ENCODE measurements at places on chromosomes 7 and 10.

GRCh38 chr7:47460251-47460989 is 121.5 kb downstream of the TNS3 start:
- no peak for DNase-seq

DNA sequence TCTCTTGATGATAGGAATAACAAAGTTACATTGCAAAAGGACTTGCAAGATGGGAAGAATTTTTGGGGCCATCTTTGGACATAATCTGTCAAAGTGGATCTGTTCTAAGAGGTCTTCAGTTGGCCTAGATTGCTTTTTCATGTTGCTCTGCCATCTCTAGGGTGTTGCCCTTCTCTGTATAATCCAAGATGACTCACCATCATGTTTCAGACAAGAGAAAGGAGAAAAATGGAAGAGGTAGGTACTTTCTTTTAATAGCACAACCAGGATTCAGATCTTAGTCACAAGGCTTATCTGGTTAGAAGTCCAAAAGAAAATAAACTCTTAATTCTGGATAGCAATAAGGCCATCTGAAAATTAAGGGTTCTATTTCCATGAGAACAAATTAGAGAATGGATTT is 38.7 kb upstream of the FOXP2 start:
- DNase-seq, result no peak

DNA sequence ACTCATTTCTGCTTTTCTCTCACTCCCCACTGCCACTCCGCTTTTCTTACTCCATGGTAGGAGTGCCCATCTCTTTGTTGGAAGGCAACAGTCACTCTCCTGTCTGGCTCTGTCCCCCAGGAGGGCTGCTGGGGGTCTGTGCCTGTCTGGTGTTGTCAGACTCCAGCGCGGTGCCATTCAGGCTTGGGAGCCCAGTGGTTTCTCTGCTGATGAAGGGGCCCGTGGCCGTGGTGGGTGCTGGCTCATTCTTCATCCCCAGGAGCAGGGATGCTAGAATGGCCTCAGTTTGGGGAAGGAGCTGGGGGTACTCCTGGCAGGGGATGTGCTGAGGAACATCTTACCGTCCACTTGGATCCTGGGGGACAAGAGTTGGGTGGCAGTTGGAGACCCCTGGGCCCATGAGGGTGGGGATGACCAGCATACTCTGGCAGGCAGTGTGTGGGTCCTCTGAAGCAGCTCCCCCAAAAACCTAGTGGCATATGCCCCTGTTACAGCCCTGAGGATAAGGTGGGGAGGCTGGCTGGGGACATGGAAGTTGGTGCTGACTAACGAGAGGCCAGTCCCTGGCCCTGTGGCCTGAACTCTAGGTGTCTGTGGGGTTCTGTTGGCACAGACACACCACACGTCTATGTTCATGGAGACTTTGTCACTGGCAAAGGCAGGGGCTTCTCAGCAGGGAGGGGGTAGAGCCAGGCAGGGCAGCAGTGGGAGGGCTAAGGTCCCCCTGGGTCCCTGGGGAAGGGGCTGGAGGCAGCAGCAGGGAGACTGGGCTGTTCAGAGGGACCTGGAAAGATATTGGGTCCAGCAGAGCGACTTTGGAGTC is 102.8 kb upstream of the RET start:
- no peak for DNase-seq

- no peak for DNase-seq
These were observed 813.2 kb upstream of the AUTS2 start for GRCh38 chr7:68785036-68785435.

DNA sequence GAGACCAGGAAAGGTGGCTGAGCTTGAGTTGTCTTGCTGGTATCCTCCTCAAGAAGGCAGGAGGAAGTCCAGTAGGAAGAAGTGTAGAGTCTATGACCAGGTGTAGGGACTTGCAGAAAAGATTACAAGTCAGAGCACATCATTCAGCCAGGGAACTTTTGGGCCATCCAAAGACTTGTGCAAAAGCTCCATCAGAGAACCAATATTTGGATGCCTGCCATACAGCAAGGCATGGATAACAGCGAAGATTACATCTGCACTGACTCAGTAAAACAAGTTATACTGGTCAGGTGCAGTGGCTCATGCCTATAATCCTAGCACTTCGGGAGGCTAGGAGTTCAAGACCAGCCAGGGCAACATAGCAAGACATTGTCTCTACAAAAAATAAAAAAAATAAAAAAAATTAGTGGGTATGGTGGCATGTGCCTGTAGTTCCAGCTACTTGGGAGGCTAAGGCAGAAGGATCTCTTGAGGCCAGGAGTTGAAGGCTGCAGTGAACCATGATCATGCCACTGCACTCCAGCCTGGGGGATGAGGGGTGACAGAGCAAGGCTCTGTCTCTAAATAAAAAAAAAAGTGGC is 13.2 kb upstream of the NMT2 start:
- no peak for DNase-seq

GRCh38 chr7:1794888-1795542 is 124.9 kb downstream of the ELFN1 start:
- DNase-seq, result no peak

DNA sequence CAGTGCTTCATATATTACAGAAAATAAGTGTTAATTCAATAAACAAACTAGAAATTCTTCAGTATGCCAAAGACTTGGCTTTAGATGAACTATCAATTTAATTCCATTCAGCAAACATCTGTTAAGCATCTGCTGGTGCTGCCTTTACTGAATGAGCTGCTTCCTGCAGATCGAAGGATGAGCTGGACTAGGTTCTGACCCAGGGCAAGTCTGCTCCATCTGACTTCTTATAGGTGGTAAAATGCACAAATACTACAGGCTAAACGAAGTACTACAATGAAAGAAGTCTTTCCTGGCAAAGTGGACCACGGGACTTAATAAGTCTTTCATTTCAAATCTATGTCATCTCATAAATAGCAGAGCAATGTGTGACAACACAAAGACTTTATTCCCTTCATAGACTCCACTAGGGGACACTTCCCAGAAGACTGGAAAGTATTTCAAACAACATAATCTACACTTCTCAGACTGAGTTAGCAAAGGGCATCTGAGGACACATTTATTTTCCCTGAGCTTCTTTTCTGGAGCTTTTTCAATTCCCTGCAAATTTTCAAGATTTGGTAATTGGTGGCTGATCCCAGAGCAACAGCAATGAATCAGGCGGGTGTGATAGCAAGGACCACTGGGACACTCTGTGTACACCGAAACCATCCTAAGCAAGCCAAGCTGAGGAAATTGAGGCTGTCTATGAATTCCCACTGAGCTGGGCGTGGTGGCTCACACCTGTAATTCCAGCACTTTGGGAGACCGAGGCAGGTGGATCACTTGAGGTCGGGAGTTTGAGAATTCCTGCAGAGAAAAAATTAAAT is 108.9 kb upstream of the FRMD4A start:
- no peak for DNase-seq

- no peak for DNase-seq
These were observed 22.4 kb upstream of the FGL2 start for GRCh38 chr7:77222065-77222464.

DNA sequence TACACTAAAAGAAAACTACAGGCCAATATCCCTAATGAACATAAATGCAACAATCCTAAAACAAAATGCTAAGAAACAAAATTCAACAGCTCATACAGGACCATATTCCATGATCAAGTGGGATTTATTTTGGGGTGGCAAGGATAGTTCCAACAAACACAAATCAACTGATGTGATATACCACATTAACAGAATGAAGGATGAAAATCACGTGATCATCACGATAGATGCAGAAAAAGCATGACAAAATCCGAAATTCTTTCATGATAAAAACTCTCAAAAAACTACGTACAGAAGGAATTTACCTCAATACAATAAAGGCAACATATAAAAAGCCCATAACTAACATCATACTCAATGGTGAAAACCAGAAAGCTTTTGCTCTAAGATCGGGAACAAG is 124.0 kb downstream of the RELN start:
- DNase-seq, result no peak

DNA sequence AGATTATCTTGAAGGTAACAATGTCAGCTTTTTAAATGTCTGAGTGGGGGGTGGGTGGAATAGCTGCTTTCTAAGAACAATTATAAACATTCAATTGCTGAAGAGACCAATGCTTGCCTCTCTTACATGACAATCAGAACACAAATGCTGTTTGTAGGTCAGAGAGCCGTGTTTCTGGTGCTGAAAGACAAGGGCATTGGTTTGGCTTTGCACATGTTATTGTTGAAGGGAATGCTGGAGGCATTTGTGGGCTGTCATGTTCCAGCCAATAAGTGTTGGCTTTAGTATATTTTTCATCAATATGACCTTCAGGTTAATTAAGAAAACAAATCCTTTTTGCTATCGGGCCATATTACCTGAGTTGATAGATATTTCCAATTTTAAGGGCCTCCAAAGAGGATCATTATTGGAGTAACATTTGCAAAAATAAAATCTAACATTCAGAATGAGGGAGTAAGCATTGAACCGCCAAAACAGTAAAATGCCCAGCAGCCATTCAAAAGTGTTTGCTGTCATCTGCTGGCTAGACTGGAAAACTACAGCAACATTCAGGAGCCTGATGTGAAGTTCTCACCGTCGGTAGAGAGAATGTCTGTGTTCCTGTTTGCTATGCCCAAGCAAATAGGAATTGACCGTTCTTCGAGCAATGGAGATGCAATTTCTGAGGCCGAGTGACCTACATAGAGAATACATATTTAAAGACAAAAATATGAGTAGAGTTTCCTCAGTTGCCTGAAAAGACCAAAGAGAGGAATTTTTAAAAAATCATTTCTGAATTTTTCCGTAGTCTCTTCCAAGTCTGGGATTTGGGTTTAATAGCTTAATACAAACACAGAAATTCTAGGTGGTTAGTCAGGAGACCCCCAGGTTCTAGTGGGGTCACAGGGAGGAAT is 118.9 kb downstream of the APBB1IP start:
- no peak for DNase-seq

DNA sequence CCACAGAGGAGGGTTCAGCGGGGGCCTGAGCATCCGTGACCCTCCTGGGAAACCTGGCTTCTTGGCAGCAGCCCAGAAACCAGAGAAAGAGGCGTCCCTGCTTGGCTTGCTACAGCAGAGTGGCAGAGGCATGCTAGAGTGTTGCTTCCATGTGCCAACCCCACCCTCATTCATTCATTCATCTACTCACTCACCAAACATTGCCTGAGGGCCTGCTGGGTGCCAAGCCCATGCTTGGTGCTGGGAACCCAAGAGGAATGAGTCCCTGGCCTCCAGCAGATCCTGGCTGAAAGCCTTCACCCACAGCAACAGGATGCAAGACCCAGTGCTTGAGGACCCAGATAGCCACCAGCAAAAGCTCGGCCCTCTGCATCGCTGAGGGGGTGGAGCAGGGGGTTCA is 129.0 kb downstream of the CDH23 start:
- DNase-seq, result no peak

DNA sequence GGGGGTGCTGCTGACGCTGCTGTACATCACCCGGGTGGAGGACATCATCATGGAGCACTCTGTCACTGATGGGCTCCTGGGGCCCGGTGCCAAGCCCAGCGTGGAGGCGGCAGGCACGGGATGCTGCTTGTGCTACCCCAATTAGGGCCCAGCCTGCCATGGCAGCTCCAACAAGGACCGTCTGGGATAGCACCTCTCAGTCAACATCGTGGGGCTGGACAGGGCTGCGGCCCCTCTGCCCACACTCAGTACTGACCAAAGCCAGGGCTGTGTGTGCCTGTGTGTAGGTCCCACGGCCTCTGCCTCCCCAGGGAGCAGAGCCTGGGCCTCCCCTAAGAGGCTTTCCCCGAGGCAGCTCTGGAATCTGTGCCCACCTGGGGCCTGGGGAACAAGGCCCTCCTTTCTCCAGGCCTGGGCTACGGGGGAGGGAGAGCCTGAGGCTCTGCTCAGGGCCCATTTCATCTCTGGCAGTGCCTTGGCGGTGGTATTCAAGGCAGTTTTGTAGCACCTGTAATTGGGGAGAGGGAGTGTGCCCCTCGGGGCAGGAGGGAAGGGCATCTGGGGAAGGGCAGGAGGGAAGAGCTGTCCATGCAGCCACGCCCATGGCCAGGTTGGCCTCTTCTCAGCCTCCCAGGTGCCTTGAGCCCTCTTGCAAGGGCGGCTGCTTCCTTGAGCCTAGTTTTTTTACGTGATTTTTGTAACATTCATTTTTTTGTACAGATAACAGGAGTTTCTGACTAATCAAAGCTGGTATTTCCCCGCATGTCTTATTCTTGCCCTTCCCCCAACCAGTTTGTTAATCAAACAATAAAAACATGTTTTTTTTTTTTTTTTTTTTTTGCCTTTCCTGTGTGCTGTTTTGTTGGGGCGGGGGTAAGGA is 55.8 kb downstream of the TSPAN15 start:
- no peak for DNase-seq

- DNase-seq, result no peak
These were observed 695.4 kb downstream of the LRMDA start for GRCh38 chr10:76126607-76127527.

GRCh38 chr7:25312968-25313367 is 84.7 kb upstream of the NPVF start:
- no peak for DNase-seq

DNA sequence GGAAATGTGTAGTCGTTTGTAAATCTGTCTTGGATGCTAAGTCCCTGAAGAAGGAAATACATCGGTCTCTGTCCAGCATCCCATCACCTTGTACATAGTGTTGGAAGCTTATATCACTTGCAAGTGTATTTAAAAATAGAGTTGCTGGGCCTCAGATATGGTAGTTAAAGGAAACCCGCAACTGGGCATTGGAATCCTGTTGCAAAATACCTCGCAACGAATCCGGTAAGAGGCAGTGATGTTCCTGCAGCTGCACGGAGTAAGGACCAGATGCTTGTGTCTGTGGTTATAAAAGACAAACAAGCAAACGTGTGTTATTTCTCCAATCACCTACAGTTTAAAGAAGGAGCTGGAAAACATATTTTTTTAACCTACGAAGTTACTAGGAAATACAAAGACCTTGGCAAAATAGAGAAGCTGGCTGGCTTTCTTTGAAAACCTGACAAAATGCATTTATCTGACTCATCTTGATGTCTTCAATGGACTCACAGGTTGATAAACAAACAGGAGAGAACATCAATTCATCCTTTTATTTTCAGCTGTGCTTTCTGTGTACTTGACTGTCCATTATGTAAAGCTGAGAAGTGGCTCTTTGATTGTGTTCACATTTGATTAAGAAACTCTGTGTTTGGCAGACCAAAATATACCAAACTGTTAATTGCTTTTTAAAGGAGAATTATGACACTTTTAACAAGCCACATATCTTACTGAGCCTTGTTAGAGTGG is 326.4 kb downstream of the SFMBT2 start:
- DNase-seq, result no peak

GRCh38 chr10:86801995-86802394 is 45.6 kb downstream of the BMPR1A start:
- no peak for DNase-seq

DNA sequence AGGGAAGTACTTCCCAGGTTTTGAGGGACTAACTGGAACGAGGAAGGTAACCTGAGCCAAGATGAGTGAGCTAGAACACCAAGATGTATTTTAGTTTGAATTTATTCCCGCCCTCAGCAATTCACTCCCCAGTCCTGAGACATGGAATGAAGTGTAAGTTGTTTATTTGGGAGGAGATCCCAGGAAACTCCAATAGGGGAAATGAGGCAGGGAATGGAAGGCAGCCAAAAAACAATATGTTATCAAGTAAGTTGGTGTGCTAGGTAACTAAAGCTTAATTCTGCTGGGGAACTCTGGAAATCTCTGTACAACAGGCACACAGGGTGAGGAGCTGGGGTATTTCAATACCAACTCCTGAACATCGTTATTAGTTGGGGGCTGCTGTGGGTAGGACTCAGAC is 189.7 kb upstream of the HDAC9 start:
- DNase-seq, result no peak

GRCh38 chr10:102583435-102584417 is 60.6 kb upstream of the TRIM8 start:
- DNase-seq, result peak; percentile 76

- DNase-seq, result no peak
These were observed 53.8 kb downstream of the PANK1 start for GRCh38 chr10:89591111-89591795.

GRCh38 chr7:41205600-41205999 is 497.3 kb downstream of the INHBA start:
- no peak for DNase-seq
